ENCODE measurements at places on chromosomes 3 and 15.

- no peak for DNase-seq
These were observed 111.9 kb downstream of the SAMMSON start for GRCh38 chr3:70111411-70111810.

GRCh38 chr3:34212175-34212574 is 413.7 kb downstream of the PDCD6IP start:
- no peak for DNase-seq

DNA sequence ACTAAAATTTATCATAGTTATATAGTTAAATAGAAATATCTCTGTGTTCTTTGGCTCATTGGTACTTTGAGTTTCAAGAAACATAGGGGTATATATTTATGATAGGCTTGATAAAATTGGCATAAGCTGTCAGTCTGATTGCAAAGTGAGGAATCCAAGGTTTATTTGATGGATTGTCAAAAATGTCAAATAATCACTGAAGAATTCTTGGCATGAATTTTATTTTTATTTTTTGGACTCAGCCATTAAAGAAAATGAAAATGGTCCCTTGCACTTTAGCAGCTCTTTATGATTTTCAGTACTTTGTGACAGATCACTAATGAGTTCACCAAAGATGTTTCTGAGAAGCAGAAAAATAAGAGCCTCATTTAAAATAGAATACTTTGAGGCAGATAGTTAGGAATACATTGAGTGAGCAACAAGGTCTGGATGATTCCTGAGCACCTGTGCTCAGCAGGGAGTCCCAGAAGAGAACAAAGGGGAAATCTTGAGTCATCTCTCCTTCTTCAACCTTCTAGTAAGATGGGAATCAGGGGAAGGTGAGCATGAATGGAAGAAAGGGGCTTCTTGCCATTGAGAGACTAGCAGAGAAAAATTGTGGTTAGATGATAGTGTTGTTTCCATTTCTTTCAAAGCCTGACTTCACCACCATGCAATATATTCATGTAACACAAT is 85.3 kb upstream of the VEPH1 start:
- no peak for DNase-seq

- DNase-seq: no peak
These were observed 258.5 kb upstream of the PROK2 start for GRCh38 chr3:72043204-72044133.

GRCh38 chr3:194994551-194994981 is 276.4 kb downstream of the XXYLT1 start:
- no peak for DNase-seq

DNA sequence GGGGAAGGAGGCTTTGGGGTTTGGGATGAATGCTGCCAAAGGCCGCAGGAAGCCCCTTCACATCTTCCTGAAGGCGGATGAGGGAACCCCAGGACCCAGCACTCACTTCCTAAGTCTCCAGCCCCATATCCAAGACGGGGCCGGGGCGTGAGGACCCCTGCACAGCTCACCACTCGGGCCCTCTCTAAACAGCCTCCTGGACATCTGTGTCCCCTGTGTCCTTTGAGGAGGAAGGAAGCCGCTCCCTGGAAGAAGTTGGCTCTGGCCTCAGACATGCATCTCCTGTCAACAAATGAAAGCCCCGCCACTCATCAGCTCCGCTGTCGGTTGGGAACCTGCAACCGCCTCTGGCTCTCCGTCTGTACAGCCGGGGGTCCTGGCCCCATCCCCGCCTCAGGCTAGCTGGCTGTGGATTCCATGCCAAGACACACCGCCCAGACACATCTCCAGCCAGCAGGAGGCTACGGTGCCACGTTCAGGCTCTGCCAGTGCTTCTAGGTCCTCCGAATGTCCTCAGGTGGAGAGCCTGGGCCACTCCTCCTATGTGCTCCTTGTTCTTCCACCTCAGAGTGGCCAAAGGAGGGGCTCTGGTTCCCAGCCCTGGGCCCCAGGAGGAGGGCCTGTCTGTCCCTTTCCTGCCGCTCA is 140.0 kb upstream of the MEF2A start:
- DNase-seq: no peak

DNA sequence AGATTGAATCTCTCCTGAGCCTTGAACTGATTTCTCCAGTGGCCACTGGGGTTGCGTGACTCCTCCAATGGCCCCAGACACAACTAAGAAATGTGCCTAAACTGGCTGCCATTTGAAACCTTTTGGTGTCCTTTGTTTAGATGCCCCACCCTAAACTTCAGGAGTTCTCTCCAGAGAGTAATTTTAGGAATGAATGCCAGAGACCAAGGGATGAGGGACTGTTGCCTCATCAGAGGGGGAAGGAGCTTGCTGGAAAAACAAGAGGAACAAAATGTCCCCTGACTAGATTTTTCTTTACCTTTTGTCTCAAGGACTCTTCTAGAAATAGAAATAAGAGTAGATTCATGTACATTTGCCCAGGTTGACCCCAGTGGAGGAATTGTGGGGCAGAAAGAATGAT is 8.1 kb upstream of the ADPRH start:
- no peak for DNase-seq

- no peak for DNase-seq
These were observed 84.9 kb upstream of the BCL6 start for GRCh38 chr3:187830181-187830580.

GRCh38 chr3:111582120-111582474 is 13.0 kb downstream of the ZBED2 start:
- peak; percentile 88 for DNase-seq

- DNase-seq: no peak
These were observed 280.3 kb upstream of the MME start for GRCh38 chr3:154799800-154800199.

GRCh38 chr15:77094397-77095030 is 23.6 kb upstream of the TSPAN3 start:
- no peak for DNase-seq

DNA sequence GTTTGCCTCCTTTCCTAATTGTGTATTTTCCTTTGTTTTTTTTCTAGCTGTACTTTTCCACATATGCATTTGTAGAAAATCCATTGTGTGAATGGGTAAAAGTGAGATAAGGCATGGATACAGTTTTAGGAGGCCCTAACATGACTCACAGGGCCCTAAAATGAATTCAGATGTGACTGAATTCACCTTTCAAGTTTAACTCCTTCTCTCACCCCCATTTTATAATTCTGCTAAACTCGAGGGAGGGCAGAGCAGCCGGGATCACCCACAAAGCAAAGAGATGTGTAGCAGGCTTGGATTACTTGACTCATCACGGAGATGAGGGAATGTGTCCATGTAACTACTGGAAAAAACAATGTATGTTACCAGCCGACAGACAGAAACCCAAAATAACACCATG is 59.9 kb downstream of the FOXP1 start:
- DNase-seq: no peak

GRCh38 chr3:139772539-139773500 is 95.0 kb upstream of the NMNAT3 start:
- peak; percentile 67 for DNase-seq

GRCh38 chr15:77017761-77018720 is 23.1 kb downstream of the PSTPIP1 start:
- DNase-seq: no peak
